ENCODE measurements at places on chromosomes 4 and X.

DNA sequence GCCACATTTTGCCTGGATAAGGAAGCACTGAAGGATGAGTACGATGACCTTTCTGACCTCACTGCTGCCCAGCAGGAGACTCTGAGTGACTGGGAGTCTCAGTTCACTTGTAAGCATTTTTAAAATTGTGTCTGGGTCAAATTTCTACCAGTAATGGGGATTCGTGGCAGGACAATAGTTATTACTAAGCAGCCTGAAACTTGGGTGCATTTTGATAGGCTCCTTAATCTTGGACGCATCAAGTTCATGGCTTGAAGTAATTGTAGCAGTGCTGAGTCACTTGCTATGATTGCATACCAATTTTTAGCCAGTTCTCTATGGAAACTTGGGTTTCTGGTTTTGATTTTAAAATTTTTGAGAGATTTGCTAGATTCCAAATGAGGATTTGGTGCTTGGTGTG is 4.3 kb downstream of the PGRMC1 start:
- DNase-seq: no peak

DNA sequence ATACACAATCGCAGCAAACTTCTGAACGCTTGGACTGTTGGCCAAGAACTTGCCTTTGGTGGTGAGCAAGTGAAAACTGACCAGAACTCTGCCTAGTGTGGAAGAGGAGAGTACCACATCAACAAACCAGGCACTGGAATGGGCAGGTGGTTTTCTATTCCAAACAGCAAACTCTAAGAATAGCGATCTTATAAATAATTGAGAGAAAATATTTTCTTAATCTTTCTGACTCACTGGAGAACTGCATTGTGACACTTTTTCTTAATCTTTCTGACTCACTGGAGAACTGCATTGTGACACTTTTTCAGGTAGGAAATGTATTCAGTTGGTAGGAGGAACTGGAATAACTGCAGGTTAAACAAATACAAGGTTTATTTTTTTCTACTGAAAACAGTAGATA is 57.0 kb upstream of the SORBS2 start:
- DNase-seq: no peak

DNA sequence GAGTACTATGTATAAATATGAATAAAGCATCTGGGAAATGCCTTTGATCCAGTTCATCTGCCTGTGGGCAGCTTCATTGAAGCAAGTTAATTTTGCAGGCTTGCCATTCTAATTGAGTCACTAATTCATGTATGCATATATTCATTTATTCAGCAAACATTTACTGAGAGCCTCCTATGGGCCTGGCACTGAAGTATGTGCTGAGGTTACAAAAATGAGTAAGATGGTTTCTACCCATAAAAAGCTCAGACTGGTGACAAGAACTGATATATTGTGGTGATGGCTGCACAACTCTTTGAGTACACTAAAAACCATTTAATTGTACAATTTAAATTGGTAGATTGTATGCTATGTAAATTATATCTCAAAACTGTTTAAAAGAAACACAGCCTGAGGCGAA is 1.1 kb upstream of the MRPL1 start:
- DNase-seq: no peak

GRCh38 chr4:108417923-108418322 is 202.5 kb upstream of the RPL34 start:
- DNase-seq: no peak

GRCh38 chr4:106210021-106210420 is 106.0 kb downstream of the TBCK start:
- DNase-seq: no peak

GRCh38 chr4:20698382-20698781 is 1.9 kb upstream of the PACRGL start:
- DNase-seq: no peak

GRCh38 chr4:78644744-78645330 is 93.3 kb downstream of the ANXA3 start:
- peak; percentile 81 for DNase-seq

DNA sequence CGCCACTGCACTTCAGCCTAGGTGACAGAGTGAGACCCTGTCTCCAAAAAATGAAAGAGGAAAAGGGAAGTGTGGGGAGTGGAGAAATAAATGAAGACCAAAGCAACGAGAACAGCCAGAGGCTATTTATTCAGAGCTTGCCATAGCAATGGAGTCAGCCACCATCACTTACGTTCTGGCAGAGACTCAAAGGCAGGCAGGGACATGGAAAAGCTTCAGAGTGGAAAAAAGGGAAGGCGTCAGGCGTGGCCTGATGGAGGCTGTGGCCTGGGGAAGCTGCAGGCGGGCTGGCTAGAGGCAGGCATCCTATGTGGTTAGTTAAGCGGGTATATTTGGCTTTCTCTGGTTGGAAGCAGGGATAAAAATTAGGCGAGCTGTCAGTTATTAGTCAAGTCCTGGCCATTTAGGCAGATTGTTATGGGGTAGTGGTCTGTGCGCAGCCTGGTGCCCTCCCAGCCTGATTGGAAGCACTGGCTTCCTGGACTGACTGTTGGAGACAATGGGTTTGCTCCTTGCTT is 73.3 kb downstream of the DCTD start:
- no peak for DNase-seq

DNA sequence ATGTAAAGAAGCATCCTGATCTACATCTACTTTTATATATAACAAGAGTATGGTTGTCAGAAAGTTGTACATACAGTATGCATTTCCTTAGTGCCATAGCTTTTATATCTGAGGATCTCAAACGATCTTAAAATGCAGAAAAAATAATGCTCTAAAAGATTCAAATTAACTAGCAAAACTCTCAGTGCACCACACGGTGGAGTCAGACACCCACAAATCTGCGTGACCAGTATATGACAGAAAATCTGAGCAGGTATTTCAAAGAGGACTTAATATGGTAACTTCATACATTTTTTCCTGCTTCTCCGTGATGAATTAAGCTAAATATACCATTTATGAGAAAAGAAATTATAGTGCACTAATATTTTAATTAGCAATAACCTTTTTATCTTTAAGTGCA is 803.0 kb downstream of the DMD start:
- no peak for DNase-seq

GRCh38 chrX:57156397-57157049 is 19.3 kb upstream of the SPIN2A start:
- no peak for DNase-seq

DNA sequence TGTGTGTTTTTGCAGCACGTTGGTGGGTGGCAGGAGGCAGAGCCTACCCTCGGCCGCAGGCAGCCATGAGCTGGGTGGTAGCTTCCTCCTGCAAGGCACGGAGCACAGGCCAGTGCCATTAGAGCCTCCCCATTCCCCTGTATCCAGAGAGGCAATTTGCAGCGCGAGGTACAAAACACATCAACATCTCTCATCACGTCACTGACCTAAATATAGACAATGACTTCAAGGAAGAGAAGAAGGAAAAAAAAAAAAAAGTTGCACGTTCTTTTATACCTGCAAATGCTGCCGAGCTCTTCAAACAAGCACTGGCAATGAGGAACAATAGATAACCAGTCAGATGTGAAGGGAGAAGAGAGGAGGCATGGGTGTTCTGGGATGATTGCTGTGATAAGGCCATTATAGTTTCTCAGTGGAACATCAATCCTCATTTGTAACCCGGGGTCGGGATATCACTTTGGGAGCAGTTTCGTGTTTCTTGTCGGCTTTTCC is 159.9 kb downstream of the MGST2 start:
- no peak for DNase-seq

DNA sequence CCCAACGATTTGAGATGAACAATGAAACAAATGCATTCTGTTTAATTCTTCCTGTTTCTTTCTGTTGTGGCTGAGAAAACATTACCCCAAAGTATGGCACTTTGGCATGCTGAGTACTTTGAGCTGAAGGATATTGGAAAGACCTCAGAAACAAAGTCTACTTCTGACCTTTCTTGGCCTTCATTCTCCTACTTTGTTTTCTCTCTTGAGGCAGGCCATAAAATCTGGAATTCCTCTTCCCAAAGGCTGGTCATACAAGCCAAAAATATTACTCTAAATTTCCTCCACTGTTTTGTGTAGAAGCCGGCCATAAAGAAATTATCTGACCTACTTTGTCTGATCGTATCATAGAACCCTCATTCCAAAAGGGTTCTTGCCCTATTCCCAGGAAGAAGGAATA is 1048.2 kb downstream of the TECRL start:
- DNase-seq: no peak

GRCh38 chrX:123153846-123154335 is 30.2 kb upstream of the GRIA3 start:
- no peak for DNase-seq

- DNase-seq: no peak
These were observed 13.3 kb downstream of the PDZD4 start for GRCh38 chrX:153816831-153817690.

- DNase-seq: no peak
These were observed 163.9 kb upstream of the ETNPPL start for GRCh38 chr4:108926781-108927180.

DNA sequence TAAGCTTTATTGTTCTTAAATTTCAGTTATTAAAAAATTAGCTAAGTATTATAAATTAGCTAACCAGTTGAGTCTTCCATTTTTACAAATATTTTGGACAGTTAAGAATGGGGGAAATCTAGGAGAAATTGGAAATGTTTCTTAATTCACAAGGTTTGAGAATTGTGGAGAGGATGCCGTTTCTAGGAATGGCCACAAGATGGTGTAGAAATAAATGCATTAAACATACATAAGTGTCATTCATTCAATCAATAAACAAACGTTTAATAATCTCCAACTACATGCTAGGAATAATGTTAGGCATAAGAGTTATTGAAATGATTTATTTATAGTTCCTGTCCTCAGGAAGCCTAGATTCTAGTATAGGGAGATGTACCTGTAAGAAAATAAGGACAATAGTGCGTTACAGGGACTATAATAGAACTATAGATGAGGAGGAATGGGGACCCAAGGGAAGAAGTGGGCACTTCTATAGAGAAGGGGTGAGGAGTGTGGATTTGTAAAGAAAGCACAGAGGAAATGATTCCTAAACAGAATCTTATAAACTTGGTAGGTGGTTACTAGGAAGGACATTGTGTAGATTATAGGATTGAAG is 195.7 kb upstream of the ANK2 start:
- DNase-seq: no peak

GRCh38 chr4:163878336-163879121 is 384.0 kb downstream of the TMA16 start:
- no peak for DNase-seq

- no peak for DNase-seq
These were observed 171.4 kb downstream of the NWD2 start for GRCh38 chr4:37415845-37416369.

DNA sequence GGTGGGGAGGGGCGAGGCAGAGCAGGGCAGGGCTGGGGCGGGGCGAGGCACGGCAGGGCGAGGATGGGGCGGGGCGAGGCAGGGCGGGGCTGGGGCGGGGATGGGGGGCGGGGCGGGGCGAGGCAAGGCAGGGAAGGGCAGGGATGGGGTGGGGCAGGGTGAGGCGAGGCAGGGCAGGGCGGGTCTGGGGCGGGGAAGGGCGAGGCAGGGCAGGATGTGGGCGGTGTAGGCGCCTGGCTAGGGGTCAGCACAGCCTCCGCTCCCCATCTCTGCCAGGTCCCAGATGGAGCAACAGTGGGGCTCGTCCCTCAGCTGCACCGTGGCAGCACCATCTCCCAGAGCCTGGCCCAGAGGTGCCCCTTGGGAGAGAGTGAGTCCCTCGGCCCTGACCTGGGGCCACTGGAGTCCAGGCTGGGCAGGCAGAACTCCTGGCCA is 4.2 kb upstream of the SRPK3 start:
- DNase-seq: no peak

GRCh38 chr4:107147873-107148272 is 111.8 kb upstream of the DKK2 start:
- no peak for DNase-seq

GRCh38 chr4:26719954-26720552 is 136.2 kb downstream of the TBC1D19 start:
- DNase-seq: no peak

DNA sequence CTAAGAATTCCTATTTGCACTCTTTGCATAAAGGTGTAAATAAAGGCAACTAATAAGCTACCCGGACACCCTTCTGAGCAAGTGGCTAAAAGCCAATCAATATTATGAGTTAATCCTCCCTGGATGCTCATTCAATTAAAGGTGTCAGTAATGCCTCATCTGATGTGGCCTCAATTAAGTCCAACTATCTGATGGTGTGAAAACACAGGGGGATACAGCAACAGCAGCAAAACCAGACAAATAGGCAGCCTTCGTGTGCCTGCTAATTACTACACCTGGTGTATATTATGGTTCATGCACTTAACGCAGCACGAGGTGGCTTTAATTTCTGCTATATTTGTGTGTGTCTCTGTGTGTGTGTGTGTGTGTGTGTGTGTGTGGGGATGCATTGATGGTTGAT is 244.4 kb downstream of the DCLK2 start:
- no peak for DNase-seq

- no peak for DNase-seq
These were observed 114.6 kb downstream of the CPE start for GRCh38 chr4:165493359-165493758.

- DNase-seq: no peak
These were observed 91.7 kb upstream of the HPGD start for GRCh38 chr4:174613979-174614378.

GRCh38 chr4:155758481-155759371 is at the start of gene GUCY1B1:
Gene GUCY1B1 (plus strand): TSS chr4:155759021. CDS start chr4:155759141, 120 bp downstream.
- DNase-seq: peak; percentile 96

DNA sequence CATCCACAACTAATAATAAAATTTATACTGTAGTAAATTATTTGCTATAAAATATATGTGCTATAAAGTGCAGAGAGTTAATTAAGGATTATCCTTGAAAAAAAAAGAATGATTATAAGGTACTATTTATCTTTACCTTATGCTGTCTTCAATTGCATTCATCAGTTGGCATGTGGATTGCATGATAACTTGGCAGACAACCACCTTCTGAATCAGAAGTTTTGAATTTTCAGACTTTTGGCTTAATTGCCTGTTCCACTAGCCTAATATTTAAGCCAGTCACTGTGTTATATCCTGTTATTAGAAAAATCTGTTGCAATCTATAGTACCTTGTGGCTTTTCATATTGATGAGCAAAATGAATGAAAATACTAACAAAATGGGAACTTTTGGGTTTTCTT is 1040.3 kb upstream of the PCDH10 start:
- DNase-seq: no peak

- no peak for DNase-seq
These were observed 14.3 kb upstream of the AWAT1 start for GRCh38 chrX:70219938-70220764.

DNA sequence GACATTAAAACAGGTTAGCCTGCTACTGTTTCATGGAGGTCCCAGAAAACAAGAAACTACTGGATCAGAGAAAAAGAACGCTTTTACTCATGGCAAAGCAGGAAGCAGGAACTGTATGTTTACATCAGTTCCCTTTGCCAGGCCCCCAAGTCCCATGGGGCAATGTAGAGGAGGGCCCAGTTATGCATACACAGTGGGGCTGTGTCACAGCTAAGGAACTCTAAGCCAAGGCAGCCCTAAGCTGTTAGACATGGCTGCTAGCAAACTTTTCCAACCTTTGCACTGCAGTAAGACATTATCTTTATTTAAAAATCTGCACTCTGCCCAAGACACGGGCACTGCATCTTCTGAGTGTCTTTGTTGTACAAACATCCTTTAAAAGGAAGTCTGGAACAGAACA is 975.8 kb downstream of the C4orf33 start:
- no peak for DNase-seq

GRCh38 chr4:151267822-151268535 is 9.0 kb upstream of the PRSS48 start:
- DNase-seq: no peak

GRCh38 chrX:119488749-119489148 is 20.5 kb downstream of the SLC25A5 start:
- no peak for DNase-seq

GRCh38 chrX:24186986-24187385 is 37.5 kb downstream of the ZFX start:
- no peak for DNase-seq

Measured in coronary artery (tissue), 2 donors.